ENCODE measurements at places on chromosomes 12 and 14. TPM values are rescaled to one million over a fixed set of nuclear protein-coding genes. Genes with fewer than 3 reads are reported as not detected.

Gene TRIM9
- 0.16 TPM for total RNA-seq

DNA sequence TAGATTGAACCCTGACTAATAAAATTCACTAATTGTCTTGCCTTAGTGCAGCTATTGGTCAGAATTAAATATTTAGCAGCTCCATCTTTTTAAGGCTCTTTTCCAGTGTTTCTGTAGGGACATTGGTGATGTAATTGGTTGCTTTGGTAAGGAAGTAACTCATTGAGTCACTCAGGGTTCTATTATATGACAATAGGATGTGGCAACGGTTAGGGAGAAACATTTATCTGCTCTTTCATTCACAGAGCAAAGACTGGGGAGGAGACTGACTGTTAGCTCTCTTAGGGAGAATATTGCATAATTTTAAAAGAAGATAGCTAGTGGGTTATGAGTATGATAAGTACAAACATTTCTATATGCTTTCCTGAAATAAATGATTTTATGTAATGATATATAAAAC is 616.5 kb downstream of the TRHDE start:
- no peak for DNase-seq

DNA sequence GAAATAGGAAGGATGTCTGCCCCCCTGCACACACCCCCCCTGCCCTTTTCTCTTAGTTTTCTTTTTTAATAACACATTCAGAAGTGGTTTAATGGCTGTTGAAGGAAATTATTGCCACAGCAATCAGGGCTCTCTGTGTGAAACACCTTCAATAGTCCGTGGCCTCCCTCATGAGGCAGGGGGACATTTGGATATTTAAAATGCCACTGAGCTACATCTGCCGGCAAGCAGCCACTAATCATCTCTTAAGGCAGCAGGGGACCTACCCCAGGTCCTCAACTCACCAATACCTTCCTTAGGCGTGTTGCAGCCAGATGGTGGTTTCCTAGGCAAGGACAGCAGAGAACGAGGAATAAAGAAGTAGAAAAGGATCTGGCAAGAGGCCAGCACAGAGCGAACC is 283.2 kb downstream of the TTC8 start:
- no peak for DNase-seq

GRCh38 chr14:50469982-50470381 is 62.4 kb downstream of the MAP4K5 start:
- no peak for DNase-seq

DNA sequence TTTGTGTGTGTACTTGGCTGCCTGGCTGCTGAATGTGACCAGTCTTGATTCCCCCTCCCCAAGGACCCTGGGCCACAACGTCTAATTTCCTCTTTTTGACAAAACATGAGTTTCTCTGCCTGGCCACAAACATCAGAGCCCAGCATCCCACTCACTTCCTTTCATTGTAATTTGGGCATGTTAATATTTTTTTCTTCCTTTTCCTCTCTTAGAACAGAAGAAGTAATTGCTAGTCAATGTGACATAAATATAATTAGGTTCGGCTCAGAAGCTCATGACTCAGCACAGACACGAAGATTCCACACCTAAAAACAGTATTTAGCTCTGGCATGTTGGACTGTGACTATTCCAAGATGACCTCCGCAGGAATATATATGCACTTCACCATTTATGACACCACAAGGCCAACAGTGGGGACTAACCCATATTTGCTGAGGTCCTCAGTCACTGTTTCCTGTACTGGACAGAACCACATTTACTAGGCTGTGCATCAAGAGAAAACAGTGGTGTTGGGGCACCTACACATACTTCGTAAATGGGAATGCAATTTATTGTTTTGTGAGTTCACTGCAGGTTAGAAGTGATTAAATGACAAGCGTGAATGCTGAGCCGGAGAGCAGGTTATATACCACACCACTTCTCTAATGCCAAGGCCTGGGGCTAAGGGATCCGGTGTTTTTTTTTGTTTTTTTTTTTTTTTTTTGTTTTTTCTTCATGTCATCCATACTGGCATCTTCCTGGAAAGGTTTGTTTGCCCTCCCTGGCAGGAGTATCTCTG is 4.2 kb downstream of the GSG1 start:
- no peak for DNase-seq
